ENCODE measurements at places on chromosomes 16 and 17.

DNA sequence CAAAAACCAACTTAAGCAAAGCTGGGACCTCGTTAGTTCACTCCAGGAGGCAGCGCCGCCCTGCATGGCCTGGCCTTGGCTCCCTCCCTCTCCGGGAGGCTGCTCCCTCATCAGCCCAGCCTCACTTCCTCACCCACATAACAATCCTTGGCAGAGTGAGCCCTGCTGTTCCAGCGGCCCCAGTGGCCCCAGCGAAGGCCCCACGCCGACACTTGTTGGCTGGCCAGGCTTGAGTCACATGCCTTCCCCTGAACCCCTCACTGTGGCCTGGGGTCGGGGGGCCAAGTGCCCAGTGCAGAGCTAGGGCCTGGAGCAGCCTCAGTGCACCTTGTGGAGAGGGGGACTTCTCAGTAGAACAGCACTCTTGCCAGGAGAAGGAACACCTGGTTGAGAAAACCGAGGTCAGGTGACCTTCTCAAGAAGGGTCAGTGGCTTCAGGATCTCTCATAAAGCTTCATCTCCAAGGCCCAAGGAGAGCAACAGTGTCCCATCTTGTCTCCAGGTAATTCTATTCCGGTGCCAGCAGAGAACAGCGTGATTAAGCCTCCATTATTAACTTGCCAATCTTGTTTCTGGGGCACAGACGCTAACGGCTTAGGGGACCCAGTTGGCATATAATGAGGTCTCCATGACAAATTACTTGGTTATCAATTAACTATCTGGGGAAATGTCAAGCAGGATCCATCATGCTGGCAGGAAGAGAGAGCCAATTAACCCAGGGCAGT is 26.8 kb downstream of the ENDOV start:
- no peaks in the 10 kb centered on the region for H3K4me1 ChIP-seq
- H3K27me3 ChIP-seq = peaks cover 4% of the 10 kb centered on the region
- H3K4me3 ChIP-seq = no peak overlapping the region

DNA sequence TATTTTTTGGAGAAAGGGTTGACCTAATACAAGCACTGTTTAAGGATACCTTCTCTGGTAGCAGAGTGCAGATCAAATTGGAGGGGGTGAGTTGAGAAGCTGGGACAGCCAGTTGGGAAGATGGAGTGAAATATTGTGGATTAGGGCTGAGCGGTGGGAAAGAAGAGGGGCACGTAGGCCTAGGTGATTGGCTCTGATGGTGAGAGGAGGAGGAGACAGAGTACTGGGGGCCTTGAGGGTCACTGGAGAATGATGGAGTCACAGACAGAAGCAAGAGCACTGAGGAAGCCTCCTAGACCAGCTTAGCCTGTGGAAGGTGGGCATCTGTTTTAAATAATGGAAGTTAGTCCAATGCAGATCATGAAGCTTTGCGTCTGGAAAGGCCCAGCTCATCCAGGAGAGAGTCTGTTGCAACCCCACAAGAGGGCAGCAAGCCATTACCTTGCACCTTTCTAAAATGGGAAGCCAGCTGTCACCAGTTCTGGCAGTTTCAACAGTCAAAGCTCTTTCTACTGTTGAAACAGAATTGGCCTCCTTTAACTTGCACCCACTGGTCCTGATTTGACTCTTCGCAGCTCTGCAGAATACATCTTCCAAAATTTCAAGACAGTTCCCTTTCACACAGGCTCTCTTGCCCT is 11.8 kb downstream of the SLC9A5 start:
- H3K4me1 ChIP-seq = no peaks in the 10 kb centered on the region
- DNase-seq = peak; percentile 53
- H3K4me3 ChIP-seq = no peak overlapping the region
- H3K27ac ChIP-seq = no peak overlapping the region

DNA sequence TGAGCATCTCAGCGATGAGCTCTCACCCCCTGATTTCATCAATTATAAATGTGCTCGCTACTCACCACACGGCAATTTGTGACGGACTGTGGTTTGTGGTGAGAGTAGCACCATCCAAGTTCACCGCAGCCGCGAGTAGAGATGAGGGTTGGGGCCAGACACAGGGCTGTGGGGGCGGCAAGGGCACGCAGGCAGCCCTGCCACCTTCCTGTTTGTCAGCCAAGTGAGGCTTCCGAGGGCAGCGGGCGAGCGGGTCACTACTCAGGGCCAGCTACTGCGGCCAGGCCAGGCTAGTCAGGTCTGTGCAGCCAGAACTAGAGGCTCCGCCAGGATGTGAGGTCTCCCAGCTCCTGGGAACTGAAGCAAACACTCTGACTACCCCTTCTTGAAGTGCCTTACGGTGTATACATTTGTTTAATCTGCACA is 39.6 kb upstream of the MEOX1 start:
- no peak overlapping the region for H3K27ac ChIP-seq
- peak; percentile 28 for DNase-seq
- H3K27me3 ChIP-seq = peaks cover 13% of the 10 kb centered on the region
- no peak overlapping the region for H3K4me3 ChIP-seq
- H3K36me3 ChIP-seq = no peaks in the 10 kb centered on the region
- peaks cover 15% of the 10 kb centered on the region for H3K4me1 ChIP-seq

- peaks cover 16% of the 10 kb centered on the region for H3K4me1 ChIP-seq
- peaks cover 2% of the 10 kb centered on the region for H3K36me3 ChIP-seq
- no peaks in the 10 kb centered on the region for H3K27me3 ChIP-seq
- H3K27ac ChIP-seq = no peak overlapping the region
These were observed 4.8 kb upstream of the GFOD2 start for GRCh38 chr16:67723911-67724305.

GRCh38 chr17:61405686-61406536 is 6.3 kb downstream of the TBX2 start:
- H3K27me3 ChIP-seq = peaks cover 76% of the 10 kb centered on the region
- no peak overlapping the region for H3K4me3 ChIP-seq
- H3K36me3 ChIP-seq = no peaks in the 10 kb centered on the region

DNA sequence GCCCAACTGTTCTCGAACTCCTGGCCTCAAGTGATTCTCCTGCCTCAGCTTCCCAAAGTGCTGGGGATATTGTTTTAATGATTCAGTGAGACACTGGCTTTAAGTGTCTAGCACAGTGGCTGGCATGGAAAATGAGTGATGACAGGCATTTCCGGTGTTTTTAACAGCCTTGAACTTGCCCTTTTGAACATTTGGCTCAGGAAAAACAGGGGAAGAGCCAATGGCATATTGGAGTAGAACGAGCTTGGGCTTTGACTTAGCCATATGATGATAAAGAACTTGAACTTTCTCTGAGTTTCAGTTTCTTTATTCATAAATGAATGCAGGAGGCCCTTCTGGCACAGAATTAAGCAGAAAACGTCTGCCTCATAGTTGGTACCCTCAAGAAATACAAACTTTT is 145.0 kb upstream of the HS3ST4 start:
- H3K4me3 ChIP-seq = no peak overlapping the region
- no peaks in the 10 kb centered on the region for H3K4me1 ChIP-seq
- peaks cover 3% of the 10 kb centered on the region for H3K27me3 ChIP-seq
- no peak for DNase-seq

GRCh38 chr16:54324716-54325115 is 38.1 kb upstream of the IRX3 start:
- H3K4me1 ChIP-seq = no peaks in the 10 kb centered on the region
- no peaks in the 10 kb centered on the region for H3K36me3 ChIP-seq
- no peak overlapping the region for H3K27ac ChIP-seq
- no peak overlapping the region for H3K4me3 ChIP-seq
- no peak for DNase-seq
- H3K27me3 ChIP-seq = no peaks in the 10 kb centered on the region

GRCh38 chr16:81629034-81629802 is 149.9 kb upstream of the PLCG2 start:
- no peak for DNase-seq
- H3K4me1 ChIP-seq = peaks cover 50% of the 10 kb centered on the region
- H3K27ac ChIP-seq = peak overlapping the region; percentile 80
- H3K4me3 ChIP-seq = no peak overlapping the region
- no peaks in the 10 kb centered on the region for H3K27me3 ChIP-seq

- H3K4me1 ChIP-seq = peaks cover 9% of the 10 kb centered on the region
- no peak for DNase-seq
- H3K27ac ChIP-seq = no peak overlapping the region
- no peaks in the 10 kb centered on the region for H3K27me3 ChIP-seq
- peaks cover 2% of the 10 kb centered on the region for H3K36me3 ChIP-seq
- no peak overlapping the region for H3K4me3 ChIP-seq
These were observed 26.2 kb upstream of the NAGLU start for GRCh38 chr17:42509841-42510240.

GRCh38 chr17:81928544-81929252 is 1.2 kb upstream of the MAFG start:
- no peak overlapping the region for H3K27ac ChIP-seq
- no peaks in the 10 kb centered on the region for H3K36me3 ChIP-seq
- H3K4me1 ChIP-seq = peaks cover 31% of the 10 kb centered on the region
- H3K4me3 ChIP-seq = peak overlapping the region; percentile 56

- H3K4me1 ChIP-seq = peaks cover 49% of the 10 kb centered on the region
- H3K27me3 ChIP-seq = peaks cover 15% of the 10 kb centered on the region
- no peak overlapping the region for H3K4me3 ChIP-seq
- no peak for DNase-seq
- H3K27ac ChIP-seq = no peak overlapping the region
- H3K36me3 ChIP-seq = no peaks in the 10 kb centered on the region
These were observed 43.6 kb downstream of the HOXB1 start for GRCh38 chr17:48487221-48487620.

- H3K4me3 ChIP-seq = no peak overlapping the region
- no peak overlapping the region for H3K27ac ChIP-seq
- DNase-seq = no peak
- peaks cover 13% of the 10 kb centered on the region for H3K27me3 ChIP-seq
- H3K4me1 ChIP-seq = no peaks in the 10 kb centered on the region
These were observed 38.6 kb upstream of the HS3ST2 start for GRCh38 chr16:22775220-22775922.

DNA sequence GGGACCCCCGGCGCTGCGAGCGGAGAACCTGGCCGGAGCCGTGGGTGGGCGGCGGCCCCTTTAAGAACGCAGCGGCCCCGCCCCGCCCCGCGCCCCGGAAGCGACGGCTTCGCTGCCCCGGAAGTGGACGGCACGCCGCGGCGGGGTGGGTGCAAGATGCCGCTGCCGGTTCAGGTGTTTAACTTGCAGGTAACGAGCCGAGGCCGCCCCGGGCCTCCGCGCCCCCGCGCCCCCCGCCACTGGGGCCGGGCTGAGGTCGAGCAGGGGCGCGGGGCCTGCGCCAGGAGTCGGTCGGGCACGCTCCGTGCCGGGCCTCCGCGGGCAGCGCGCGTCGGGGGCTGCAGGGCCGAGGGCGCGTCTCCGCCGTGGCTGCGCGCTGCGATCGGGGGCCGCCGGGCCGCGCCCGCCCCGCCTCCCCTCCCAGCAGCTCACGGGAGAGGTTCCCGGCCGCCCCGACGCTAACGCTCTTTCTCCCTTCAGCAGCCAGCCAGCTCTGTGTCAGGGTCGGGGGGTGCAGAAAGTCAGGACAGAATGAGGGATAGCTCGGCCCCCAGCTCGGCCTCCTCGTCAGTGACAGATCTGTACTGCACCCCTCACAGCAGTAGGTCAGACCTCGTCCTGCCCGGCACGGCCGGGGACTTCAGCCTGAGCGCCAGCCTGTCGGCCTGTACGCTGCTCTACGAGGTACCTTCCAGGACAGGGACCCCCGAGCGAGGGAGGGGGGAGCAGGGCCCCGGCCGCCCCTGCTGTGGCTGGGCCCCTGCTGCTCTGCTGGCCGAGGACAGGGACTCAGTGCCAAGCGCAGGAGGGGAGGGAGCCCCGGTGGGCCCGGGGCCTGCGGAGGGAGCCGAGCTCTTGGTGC is at the start of the genes GPS1 and RFNG:
GPS1 (plus strand) TSS at position 123 of the 862 bp plus-strand sequence; CDS start at position 157, 34 bp downstream.
RFNG (minus strand) TSS at position 36 of the 862 bp plus-strand sequence. CDS start 45 bp downstream, outside the sequence.
- peak; percentile 84 for DNase-seq
- no peaks in the 10 kb centered on the region for H3K27me3 ChIP-seq
- peaks cover 23% of the 10 kb centered on the region for H3K4me1 ChIP-seq
- H3K4me3 ChIP-seq = peak within 1 kb of the TSS; percentile 83
- H3K36me3 ChIP-seq = peaks cover 5% of the 10 kb centered on the region
- H3K27ac ChIP-seq = peak within 1 kb of the TSS; percentile 93

DNA sequence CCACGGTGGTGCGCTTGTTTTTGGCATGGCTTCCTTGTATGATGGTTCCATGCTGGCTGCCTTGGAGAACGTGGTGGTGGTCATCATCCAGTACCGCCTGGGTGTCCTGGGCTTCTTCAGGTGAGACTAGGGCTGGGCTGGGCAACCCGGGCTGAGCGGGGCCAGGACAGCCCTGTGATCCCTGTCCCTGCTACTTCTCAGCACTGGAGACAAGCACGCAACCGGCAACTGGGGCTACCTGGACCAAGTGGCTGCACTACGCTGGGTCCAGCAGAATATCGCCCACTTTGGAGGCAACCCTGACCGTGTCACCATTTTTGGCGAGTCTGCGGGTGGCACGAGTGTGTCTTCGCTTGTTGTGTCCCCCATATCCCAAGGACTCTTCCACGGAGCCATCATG is 4.9 kb downstream of the CES2 start:
- H3K27me3 ChIP-seq = no peaks in the 10 kb centered on the region
- DNase-seq = no peak
- peaks cover 23% of the 10 kb centered on the region for H3K4me1 ChIP-seq

DNA sequence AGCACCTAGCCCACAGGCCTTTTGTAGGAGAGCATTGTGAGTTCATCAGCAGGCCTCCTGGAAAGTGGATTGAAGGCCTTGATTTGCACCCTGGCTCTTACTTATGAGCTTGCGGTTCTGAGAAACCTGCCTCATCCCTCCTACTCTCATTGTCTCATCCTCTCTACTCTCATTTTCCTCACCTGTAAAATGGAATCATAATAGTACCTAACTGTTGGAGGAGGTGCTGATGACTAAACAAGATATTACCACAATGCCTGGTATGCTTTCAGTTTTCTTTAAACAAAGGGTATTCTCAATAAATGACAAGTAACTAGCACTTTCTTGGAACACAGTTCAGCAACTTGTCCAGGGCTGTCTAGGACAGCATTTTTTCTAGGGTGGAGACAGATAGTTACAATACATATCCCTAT is 243.1 kb upstream of the MAF start:
- no peak overlapping the region for H3K27ac ChIP-seq
- peaks cover 37% of the 10 kb centered on the region for H3K4me1 ChIP-seq
- no peaks in the 10 kb centered on the region for H3K27me3 ChIP-seq
- H3K4me3 ChIP-seq = no peak overlapping the region

- no peak for DNase-seq
- H3K27me3 ChIP-seq = peaks cover 33% of the 10 kb centered on the region
- H3K27ac ChIP-seq = no peak overlapping the region
- peaks cover 8% of the 10 kb centered on the region for H3K4me1 ChIP-seq
- no peak overlapping the region for H3K4me3 ChIP-seq
- H3K36me3 ChIP-seq = no peaks in the 10 kb centered on the region
These were observed 1.9 kb upstream of the C16orf74 start for GRCh38 chr16:85752511-85753420.

GRCh38 chr17:61286449-61286848 is 113.2 kb upstream of the TBX2 start:
- H3K27ac ChIP-seq = no peak overlapping the region
- H3K27me3 ChIP-seq = no peaks in the 10 kb centered on the region
- H3K36me3 ChIP-seq = no peaks in the 10 kb centered on the region
- no peak for DNase-seq
- peaks cover 9% of the 10 kb centered on the region for H3K4me1 ChIP-seq
- H3K4me3 ChIP-seq = no peak overlapping the region
